ENCODE measurements at places on chromosomes 13 and 19. TPM values are rescaled to one million over a fixed set of nuclear protein-coding genes. Genes with fewer than 3 reads are reported as not detected.

DNA sequence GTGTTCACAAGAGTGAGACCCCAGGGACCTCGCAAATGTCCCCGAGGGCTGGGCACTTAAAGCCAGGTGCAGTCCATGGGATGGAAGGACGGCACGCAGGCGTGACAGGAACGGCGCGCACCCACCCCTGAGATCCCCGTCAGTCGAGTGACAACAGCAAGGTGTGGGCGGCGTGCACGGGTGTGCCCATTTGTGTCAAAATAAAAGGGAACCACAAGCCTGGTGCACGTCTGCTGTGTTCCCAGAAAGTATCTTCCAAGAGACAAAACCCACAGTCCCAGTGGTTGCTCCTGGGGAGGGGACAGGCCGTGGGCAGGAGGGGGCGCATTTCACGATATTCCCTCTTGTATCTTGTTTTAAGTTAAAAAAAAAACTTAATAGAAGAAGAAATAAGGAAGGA, 15.7 kb upstream of the CACTIN start:
- no peaks in the 10 kb centered on the region for H3K4me1 ChIP-seq
- peaks cover 4% of the 10 kb centered on the region for H3K36me3 ChIP-seq
- H3K27ac ChIP-seq = no peak overlapping the region
- H3K4me3 ChIP-seq = no peak overlapping the region

U2AF1L4 gene
- 37.5 TPM for total RNA-seq

GRCh38 chr13:107480130-107480529, 735.2 kb downstream of the LIG4 start:
- H3K4me3 ChIP-seq = no peak overlapping the region
- no peak overlapping the region for H3K27ac ChIP-seq
- H3K4me1 ChIP-seq = no peaks in the 10 kb centered on the region

- DNase-seq = no peak
- no peaks in the 10 kb centered on the region for H3K36me3 ChIP-seq
- no peak overlapping the region for H3K27ac ChIP-seq
- H3K4me3 ChIP-seq = no peak overlapping the region
- H3K4me1 ChIP-seq = peaks cover 33% of the 10 kb centered on the region
- H3K27me3 ChIP-seq = peaks cover 3% of the 10 kb centered on the region
These were observed 165.9 kb downstream of the KLF5 start for GRCh38 chr13:73224703-73225102.

DNA sequence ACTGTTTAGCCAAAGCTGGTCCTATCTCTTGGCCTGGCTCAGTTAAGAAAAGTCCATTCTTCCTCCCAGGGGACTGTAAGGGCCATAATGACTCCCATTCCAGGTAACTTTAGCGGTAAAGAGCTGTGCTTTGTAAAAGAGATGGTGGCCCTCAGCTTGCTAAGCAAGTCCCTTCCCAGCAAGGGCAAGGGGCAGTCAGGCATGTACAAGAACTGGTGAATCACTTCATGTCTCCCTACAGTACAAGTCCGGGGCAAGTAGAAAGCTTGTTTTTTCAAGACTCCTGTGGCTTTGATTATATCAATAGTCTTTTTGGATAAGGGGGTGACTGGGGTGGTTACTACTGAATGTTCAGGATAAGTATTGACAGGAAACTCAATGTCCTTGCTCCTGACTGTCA, 88.9 kb downstream of the SLC25A15 start:
- H3K27me3 ChIP-seq = no peaks in the 10 kb centered on the region
- no peak overlapping the region for H3K4me3 ChIP-seq
- DNase-seq = no peak
- peaks cover 92% of the 10 kb centered on the region for H3K36me3 ChIP-seq
- H3K4me1 ChIP-seq = peaks cover 12% of the 10 kb centered on the region

DNA sequence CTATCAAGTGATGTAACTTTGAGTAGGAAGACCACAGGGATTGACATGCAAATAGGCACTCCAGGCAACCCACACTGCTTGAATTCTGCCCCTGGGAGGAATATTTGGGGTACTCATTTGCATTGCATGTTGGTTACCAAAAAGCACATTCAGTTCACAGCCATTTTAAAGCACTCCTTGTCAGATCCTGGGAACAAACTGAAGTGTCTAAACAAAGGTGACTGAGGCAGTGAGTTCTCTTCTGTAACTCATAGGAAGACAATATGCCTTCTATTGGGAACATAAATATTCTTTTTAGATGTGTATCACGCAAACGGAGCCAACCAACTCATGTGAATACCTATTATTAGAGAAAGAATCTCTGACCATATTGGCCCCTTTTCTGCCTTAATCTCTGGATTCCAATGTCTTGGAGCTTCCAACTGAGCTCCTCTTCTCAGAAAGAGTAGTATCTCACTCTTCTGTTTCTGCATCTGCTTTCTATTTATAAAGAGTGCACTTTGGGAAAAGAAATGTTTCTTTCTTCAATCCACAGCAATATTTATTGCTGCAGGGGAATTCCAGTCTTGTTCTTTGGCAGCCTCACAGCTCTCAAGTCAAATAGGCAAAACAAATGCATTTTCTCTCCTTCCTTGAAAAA, 125.7 kb upstream of the NBEA start:
- H3K36me3 ChIP-seq = no peaks in the 10 kb centered on the region
- H3K4me1 ChIP-seq = no peaks in the 10 kb centered on the region
- DNase-seq = no peak
- no peak overlapping the region for H3K4me3 ChIP-seq
- H3K27me3 ChIP-seq = peaks cover 5% of the 10 kb centered on the region

- no peak for DNase-seq
- H3K27ac ChIP-seq = no peak overlapping the region
- no peaks in the 10 kb centered on the region for H3K27me3 ChIP-seq
- peaks cover 6% of the 10 kb centered on the region for H3K4me1 ChIP-seq
- H3K36me3 ChIP-seq = peaks cover 1% of the 10 kb centered on the region
These were observed 52.6 kb downstream of the ALOX5AP start for GRCh38 chr13:30787738-30788525.

DNA sequence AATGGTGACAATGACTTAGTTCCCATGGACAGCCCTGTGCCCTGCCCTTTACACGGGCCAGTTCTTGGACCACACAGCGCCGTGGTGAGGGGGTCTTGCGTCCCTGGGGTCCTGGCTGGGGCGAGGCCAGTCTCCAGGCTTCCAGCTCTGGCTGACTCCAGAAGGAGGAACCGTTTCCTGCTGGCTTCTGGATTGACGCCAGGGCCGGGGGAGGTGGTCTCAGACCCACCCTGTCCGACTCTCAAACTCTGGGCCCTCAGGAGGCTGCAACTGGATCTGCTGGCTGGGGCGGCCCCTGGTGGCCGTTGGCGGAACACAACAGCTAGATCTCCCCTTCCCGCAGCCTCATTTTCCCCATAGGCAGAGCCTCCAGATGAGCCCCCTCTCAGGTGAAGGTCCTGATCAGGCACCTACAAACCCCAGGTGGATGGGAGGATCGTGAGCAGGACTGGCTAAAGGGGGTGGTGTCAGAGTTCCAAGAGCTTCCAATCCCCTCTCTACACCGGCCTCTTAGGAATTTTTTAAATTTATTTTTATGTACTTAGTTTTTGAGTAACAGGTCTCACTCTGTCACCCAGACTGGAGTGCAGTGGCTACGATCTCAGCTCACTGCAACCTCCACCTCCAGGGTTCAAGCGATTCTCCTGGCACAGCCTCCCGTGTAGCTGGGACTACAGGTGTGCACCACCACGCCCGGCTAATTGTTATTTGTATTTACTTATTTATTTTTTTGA, 8.0 kb downstream of the CCDC194 start:
- H3K27me3 ChIP-seq = peaks cover 4% of the 10 kb centered on the region
- no peak overlapping the region for H3K27ac ChIP-seq
- H3K4me3 ChIP-seq = no peak overlapping the region
- peak; percentile 82 for DNase-seq

- no peaks in the 10 kb centered on the region for H3K27me3 ChIP-seq
- peaks cover 38% of the 10 kb centered on the region for H3K36me3 ChIP-seq
- H3K4me3 ChIP-seq = peak overlapping the region; percentile 96
- DNase-seq = peak; percentile 56
These were observed 1.3 kb downstream of the ZNF616 start for GRCh38 chr19:52138278-52138982.

DNA sequence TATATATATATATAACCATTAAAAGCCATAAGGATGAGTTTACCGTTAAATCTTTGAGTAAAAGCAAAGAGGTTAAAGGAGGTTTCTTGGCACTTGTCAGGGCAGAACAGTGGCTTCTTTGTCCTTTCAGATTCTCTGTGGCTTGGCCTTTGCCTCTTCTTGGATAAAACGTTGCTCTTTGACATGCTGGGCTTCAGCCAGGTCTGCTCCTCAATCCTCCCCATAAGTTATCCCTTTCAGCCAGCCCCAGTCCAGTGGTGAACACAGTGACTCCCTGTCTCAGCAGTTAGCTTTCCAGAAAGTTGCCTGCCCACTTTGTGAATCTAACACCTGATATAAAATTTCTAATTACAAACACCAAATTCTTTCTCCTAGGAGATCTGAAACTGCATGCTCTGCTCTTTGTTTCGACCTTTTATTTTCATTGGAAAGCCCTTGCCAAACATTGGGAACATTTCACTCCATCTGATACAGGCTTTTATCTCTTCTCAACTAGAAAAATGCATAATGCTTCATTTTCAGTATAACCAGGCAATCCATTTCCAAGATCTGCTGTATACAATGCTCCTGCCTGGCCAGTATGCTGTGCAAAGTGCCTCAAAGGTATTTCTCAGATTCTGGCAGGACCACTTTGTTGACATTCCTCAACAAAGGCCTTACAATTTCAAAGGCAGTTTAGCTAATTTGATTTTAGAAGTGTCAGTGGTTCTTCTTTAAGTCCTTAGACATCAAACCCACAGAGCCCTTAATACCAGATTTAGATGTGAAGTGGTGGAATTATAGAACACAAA, 16.2 kb upstream of the MED4 start:
- H3K27me3 ChIP-seq = peaks cover 8% of the 10 kb centered on the region
- no peak for DNase-seq
- H3K27ac ChIP-seq = no peak overlapping the region

- H3K27me3 ChIP-seq = peaks cover 19% of the 10 kb centered on the region
- H3K36me3 ChIP-seq = no peaks in the 10 kb centered on the region
- H3K4me3 ChIP-seq = no peak overlapping the region
- no peak overlapping the region for H3K27ac ChIP-seq
These were observed 174.4 kb downstream of the NUFIP1 start for GRCh38 chr13:44814836-44815235.

DCT gene
- 0.14 TPM for total RNA-seq

IL17D gene
- total RNA-seq = 0.21 TPM

DNA sequence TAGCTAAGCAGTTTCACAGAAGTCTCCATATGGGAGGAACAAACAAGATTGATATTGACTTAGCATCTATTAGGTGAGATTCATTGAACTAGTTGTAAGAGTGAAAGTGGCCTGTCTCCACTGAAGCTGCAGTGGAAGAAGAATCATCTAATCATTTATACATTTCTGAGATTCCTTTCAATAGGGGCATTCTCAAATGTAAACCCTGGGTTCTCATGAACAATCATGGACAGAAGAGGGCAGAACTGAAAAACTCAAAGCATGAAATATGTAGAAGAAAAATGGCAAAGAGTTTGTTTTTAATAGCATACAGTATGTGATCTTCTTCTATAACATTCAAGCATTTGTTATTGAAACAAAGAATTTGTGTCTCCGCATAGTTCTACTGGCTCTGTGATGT, 17.6 kb upstream of the POSTN start:
- no peaks in the 10 kb centered on the region for H3K27me3 ChIP-seq
- H3K27ac ChIP-seq = no peak overlapping the region
- no peaks in the 10 kb centered on the region for H3K4me1 ChIP-seq
- no peak overlapping the region for H3K4me3 ChIP-seq
- DNase-seq = no peak
- H3K36me3 ChIP-seq = no peaks in the 10 kb centered on the region
